Activated CD8-positive, alpha-beta T cell treated with anti-CD3 and anti-CD28 coated beads for 36 hours (primary cell): ENCODE measurements at places on chromosomes 1 and 21. TPM values are rescaled to one million over a fixed set of nuclear protein-coding genes. Genes with fewer than 3 reads are reported as not detected.

PADI2 gene
- not detected for total RNA-seq

KRTAP12-2 gene
- total RNA-seq = not detected

DNA sequence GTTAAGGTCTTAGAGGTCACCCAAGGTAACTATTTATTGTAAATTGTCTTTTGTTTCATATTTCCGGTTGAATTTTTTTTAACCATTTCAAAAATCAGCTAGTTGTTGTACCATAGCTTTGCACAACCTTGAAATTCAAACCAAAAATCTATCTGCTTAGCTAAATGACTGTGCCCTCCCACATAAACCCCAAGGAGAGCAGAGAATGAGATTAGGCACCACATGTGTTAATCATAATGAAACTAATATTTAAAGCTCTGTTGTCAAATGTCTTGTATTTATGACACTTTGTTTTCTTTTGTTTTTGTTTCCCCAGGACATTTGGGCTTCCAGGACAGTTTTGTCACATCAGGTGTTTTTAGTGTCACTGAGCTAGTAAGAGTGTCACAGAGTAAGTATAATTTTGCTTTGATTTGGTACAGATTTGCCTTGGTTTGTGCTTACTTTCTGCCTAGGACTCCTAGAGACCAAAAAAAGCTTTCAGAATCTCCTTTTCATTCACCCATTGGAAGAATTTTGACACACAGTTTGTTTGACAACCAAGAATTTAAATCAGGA, 249.9 kb downstream of the NFIA start:
- peak; percentile 55 for DNase-seq

DNA sequence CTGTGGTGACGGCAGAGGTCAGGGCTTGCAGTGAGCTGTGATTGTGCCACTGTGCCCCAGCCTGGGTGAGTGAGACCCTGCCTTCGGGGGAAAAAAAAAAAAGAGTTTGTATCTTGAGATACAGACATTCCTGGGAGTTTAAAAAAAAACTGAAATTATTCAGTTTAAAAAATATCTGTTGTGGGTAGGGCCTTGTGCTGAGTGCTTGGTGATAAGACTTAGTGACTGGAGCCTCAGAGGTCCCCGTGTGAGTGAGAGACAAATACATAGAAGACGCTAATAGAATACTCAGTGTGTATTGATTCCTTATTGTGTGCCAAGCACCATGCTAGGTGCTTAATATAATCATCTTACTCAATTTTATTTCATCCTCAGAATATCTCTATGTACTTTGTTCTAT, 22.7 kb downstream of the DDI2 start:
- DNase-seq = no peak

GRCh38 chr1:89550995-89551394, 26.4 kb downstream of the LRRC8B start:
- no peak for DNase-seq

GRCh38 chr1:52098139-52098871, 42.2 kb downstream of the BTF3L4 start:
- no peak for DNase-seq

DNA sequence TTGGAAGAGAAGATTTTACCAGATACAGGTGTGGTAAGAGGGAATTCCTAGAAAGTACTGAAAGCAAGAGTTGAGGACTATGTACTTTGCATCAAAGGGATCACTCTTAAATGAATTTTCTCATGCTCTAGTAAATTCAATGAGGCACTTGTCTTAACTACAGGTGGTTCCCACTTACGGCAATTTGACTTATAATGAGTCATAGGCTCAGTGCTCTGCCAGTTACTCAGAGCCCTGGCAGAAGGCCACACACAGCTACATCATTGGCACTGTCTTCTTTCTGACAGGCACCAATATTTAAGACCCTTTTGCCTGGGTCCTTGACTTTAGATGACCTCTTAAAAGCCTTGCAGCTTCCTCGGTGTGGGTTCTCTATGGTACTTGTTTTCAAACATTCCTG, 15.9 kb upstream of the ADAMTS5 start:
- no peak for DNase-seq

GRCh38 chr1:232655746-232656085, 25.8 kb upstream of the SIPA1L2 start:
- no peak for DNase-seq

DNA sequence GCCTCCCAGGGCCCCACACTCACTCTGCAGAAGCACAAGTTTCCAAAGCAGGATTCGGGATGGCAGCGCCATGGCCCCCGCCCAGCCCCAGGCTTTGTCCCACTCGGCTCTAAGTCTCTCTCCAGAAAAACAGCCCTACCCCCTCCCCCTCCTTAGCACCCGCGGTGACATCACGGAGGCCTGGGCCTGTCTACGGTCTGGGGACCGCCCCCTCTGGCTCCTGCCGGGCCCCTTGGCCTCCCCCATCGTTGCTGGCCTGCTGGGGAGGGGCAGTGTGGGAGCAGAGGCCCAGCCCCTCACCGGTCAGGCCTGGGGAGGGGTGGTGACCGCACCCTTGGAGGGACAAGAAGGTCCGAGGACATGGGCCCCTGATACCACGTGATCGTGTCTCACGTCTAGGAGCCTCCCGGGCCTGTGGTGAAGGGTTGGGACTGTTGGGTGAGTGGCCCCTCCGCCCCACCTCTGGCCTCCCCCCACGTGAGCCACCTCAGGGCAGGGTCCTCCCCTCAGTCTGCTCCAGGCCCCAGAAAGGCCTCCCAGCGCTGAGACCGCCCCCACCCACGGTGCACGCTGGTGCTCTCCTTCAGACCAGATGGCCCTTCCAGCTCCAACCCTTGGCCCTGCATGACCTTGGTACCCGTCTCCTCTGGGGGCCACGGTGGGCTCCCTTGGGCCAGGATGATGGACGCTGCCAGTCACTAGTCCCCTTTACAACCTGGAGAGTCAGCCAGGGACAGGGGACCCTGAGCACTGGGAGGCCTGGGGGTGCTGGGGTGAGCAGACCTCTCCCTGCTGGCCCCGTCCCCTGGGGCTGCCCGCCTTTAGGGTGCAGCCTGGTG, at the start of gene MXRA8:
Gene MXRA8, minus strand, starts transcription at position 123 of the 839 bp plus-strand sequence. Its CDS starts 51 bp downstream, at position 72.
- DNase-seq = peak; percentile 62
